ENCODE measurements at places on chromosomes 13 and 19.

GRCh38 chr13:20475927-20476691 lies 49.5 kb downstream of the CRYL1 start:
- peak; percentile 47 for DNase-seq

DNA sequence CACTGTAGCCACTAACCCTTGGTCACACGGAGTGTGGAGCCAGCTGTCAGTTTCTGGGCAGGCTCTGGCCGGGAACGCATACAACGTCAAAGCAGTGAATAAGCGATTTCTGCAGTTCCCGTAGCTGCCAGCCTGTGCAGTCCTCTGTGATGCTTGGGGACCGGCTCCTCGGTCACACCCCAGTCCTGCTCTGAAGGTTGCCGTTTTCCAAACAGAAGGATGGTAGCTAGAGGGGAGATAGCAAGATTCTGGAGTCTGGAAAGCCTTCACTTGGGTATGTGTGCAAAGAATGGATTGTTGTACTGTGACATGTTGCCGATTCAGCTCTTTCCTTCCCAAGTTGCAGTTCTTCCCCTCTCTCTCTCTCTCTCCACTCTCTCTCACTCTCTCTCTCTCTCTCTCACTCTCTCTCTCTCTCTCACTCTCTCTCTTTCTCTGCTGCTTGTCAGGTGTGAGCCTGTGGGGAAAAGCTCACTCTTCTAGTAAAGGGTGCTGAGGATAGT lies 38.7 kb upstream of the C1QTNF9 start:
- peak; percentile 40 for DNase-seq

DNA sequence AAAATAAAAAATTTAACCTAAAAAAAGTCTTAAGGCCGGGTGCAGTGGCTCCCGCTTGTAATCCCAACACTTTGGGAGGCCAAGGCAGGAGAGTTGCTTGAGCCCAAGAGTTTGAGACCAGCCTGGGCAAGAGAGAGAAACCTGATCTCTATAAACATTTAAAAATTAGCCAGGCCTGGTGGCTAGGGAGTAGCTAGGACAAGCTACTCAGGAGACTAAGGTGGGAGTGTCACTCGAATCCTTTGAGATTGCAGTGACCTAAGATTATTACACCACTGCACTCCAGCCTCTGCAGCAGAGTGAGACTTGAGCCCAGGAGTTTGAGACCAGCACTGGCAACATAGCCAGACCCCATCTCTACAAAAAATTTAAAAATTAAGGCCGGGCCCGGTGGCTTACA lies 1.1 kb downstream of the CCDC97 start:
- no peak for DNase-seq

- no peak for DNase-seq
Measured at GRCh38 chr13:80314711-80315653, 25.9 kb downstream of the SPRY2 start.

GRCh38 chr13:113216254-113217048 lies 7.0 kb downstream of the CUL4A start:
- DNase-seq: no peak

DNA sequence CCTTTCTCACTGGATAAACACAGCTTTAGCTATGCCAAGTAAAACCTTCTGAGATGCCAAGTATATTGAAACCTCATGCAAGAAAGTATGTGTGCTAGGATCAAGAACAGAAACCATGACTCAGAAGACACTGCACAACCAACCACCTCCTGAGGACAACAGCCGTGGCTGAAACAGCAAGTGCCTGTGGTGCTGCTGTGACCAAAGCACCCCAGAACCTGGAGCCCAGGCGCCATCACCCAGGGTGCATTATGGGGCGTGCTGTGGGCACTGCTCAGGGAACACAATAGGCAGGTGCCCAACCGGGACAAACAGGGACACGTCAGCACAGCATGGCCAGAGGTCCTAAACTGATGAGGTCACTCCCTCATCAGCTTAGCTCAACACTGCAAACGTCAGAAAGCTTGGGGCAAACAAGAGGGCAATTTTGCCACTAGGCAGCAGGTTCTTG lies 101.3 kb upstream of the SLC15A1 start:
- no peak for DNase-seq

- DNase-seq: no peak
Measured at GRCh38 chr13:78029901-78030300, 111.3 kb upstream of the EDNRB start.

- DNase-seq: no peak
Measured at GRCh38 chr19:54949412-54949811, 2.1 kb upstream of the NLRP7 start.

DNA sequence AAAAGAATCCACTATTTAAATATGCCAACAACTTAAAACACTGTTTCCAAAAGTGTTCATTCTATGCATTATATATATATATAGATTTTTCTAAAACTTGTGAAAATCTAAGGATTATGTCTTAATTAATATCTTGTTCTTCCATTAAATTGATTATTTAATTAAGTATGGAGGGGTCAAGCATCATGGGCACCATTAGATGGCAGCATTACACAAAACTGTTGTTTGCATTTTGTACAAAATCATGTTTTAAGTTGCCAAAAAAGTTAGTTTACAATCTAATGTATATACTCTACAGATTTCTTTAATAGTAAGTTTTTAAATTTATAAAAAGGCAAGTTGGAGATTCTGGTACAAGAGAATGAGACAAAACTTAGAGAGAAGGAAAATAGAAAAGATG lies 213.2 kb upstream of the EDNRB start:
- DNase-seq: no peak

DNA sequence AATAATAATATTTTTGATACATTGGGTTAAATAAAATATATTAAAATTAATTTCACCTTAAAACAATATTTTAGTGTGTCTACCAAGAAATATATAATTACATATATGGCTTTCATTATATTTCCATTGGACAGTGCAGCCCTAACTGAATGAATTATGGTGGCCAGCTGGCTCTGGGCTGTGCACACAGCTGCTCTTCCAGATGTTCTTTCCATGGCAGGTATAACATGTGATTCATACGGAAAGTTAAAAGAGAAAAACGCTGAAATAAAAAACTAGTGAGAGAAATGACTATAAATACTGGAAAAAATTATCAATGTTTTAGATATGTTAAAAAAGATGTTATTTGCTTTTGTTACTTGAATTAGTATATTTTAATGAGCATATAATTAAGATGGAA lies 216.3 kb downstream of the RGCC start:
- no peak for DNase-seq

GRCh38 chr19:43768273-43769050 lies 12.3 kb downstream of the KCNN4 start:
- DNase-seq: no peak

DNA sequence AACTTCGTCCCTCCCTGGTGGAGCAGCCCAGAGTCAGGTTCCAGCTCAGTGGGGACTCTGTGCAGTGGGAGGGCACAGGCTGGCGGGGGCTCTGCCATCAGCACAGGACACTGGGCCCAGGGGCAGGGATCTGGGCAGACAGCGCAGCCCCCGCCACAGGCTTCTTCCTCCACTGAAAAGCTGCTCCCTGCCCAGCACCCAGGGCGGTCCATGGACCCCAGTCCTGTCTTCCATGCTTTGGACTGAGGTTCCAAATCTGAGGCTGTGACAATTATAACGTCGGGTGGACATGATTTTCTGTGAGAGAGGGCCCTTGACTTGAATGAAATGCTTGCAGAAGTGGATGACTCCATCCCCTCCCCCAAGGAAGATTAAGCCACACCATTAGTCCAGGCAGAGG lies 21.2 kb upstream of the NCCRP1 start:
- no peak for DNase-seq

GRCh38 chr13:50589651-50590054 lies 253.8 kb downstream of the DLEU7 start:
- DNase-seq: no peak

DNA sequence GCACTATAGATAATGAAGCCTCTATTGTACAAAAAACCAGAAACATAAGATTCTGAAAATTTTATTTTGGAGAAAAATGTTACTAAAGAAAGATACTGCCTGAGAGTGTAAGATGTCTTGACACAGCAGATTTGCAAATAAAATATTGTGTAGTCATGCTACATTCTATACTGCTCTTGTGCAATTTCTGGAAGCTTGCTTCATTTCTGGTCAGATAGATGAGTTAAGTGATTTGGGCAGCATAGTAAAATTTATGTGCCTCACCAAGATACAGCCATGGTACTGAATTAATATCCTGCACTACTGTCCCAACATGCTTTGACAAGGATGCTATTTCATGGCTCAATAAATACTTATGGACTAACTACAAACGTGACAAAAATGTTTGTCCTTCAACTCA lies 55.1 kb upstream of the STARD13 start:
- no peak for DNase-seq

- no peak for DNase-seq
Measured at GRCh38 chr19:10780368-10780767, 55.6 kb downstream of the TMED1 start.

DNA sequence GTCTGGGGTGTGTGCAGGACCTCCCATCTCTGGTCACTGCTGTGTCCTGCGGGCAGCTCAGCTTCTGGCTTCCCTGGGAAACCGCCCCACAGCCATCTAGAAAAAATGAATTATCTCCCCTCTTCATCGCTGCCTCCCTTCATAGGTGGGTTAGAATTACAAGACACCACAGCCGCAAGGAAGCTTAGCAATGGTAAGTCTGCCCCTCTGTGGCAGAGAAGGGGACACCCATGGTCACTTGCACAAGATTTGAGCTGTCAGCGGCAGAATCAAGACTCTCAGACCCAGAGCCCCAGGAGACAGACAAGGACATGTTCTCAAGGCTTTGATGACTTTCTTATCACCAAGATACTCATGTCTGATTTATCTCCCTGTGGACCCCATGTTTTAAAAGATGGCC lies 110.8 kb upstream of the PABPC3 start:
- DNase-seq: no peak

DNA sequence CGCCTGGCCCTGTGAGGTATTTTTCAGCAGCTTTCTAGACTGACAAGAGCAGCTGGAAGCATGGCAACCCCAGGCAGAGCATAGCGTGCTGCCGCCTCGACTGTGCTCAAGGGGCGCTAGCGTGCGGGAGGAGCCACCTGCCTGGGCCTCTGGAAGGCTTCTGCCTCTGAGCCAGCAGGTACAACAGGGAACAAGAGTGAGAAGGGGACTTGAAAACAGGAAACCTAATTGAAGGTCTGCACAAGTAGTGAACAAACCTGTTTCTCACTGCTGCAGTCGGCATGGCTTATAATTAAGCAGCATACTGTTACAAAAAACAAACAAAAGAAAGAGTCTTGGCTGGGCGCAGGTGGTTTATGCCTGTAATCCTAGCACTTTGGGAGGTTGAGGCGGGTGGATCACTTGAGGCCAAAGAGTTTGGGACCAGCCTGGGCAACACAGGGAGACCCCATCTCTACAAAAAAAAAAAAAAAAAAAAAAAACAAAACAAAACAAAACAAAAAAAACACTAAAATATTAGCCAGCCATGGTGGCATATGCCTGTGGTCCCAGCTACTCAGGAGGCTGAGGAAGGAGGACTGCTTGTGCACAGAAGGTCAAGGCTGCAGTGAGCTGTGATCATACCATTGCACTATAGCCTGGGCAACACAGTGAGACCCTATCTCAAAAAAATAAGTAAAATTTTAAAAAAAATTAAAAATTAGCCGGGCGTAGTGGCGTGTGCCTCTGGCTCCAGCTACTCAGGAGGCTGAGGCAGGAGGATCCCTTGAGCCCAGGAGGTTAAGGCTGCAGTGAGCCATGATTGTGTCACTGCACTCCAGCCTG lies 12.6 kb upstream of the GARRE1 start:
- no peak for DNase-seq

- DNase-seq: no peak
Measured at GRCh38 chr13:114099191-114099590, 33.2 kb downstream of the RASA3 start.

DNA sequence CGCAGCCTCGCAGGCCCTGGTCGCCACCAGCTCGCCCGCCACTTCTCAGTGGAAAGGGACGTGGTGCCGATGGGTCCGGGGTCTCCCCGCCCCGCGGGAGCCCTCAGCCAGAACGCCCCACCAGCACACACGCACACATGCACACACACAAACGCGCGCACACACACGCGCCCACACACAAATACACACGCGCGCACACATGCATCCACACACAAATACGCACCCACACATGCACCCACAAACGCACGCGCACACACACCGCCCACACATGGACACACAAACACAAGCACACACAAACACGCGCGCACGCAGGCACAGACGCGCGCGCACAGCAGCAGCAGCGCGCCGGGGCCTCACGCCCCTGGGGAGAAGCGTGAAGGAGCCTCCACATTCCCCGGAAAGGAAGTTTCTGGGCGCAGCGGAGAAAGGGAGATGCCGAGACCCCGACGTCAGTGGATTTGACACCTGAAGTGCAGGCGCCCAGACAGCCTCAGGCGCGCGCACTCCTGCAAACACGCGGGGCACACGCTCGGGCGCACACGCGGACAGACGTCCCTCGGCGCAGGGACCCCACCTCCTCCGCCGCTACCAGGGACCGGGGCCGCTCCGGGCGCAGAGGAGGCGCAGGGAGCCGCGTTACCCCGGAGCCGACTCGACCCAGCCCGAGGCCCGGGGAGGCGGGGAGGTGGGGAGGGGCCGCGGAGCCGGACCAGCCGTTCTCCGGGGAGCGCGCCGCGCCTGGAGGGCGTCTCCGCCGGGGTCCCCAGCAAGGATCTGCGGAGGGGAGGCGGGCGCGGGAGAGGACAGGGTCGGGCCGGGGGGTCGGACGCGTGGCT lies 622 bp downstream of the RASA3 start:
- peak; percentile 37 for DNase-seq

- peak; percentile 19 for DNase-seq
Measured at GRCh38 chr13:42574011-42574410, at the start of gene TNFSF11. TSS of gene TNFSF11 (plus strand) at chr13:42574152. CDS start at chr13:42574304, 152 bp downstream.

DNA sequence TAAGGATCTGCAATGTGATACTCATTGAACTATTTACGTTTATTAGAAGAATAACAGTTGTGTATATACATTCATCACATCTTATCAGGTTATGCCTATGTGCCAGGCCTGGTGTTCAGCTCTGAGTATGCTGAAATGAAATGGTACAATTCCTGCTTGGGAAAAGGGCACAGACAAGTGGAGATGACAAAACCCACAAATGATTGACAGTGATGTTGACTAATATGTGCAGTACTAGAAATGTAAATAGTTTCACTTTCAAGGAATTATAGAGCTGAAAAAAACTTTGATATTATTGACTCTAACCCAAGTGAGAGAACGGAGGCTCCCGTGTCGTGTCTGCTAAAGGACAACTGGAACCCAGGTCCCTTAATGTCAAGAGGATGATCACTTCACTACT lies 386.8 kb upstream of the DACH1 start:
- DNase-seq: no peak

GRCh38 chr13:42681326-42682100 lies 99.9 kb upstream of the FAM216B start:
- no peak for DNase-seq

GRCh38 chr19:42088471-42089190 lies 12.7 kb downstream of the ZNF574 start:
- no peak for DNase-seq

GRCh38 chr13:55669051-55669450 lies 1471.7 kb upstream of the PRR20A start:
- no peak for DNase-seq

DNA sequence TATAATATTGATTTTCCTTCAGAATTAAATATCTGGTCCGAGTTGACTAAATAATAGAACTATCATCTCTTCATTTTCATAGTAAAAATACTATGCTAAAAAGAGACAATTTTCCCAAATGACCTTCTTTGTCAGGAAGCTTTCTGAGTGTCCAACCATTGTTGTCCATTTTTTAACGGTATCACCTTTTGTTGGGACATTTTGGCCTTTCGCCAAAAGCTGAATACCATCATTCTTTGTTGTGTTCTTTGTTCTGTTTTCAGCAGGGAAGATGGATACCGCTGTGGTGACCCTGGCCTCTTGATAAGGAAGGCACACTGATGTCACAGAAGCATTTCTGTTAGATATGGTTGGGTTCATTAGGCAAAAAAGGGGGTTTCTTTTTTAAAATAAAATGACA lies 654.4 kb upstream of the GPC6 start:
- DNase-seq: no peak

All from stimulated activated CD4-positive, alpha-beta T cell treated with anti-CD3 and anti-CD28 coated beads, Interleukin-4, amount 100 ng/mL, for 4 hours (primary cell).